ENCODE measurements at places on chromosomes 7 and 10. TPM values are rescaled to one million over a fixed set of nuclear protein-coding genes. Genes with fewer than 3 reads are reported as not detected.

Gene NUTM2A
- 0.57 TPM for total RNA-seq

Gene NDUFB2
- total RNA-seq, result 349 TPM

Gene UNCX
- total RNA-seq, result not detected

Gene SYT15
- 0.31 TPM for total RNA-seq

Gene TUBAL3
- 0.19 TPM for total RNA-seq

Gene CCDC172
- total RNA-seq, result not detected

Gene NHLRC2
- total RNA-seq, result 31.0 TPM

Gene GSTO2
- total RNA-seq, result 6.1 TPM

Gene CHAT
- not detected for total RNA-seq

Gene C10orf143
- total RNA-seq, result 4.0 TPM

Gene EVX1
- total RNA-seq, result not detected

Gene DPP6
- 0.38 TPM for total RNA-seq

Gene ADRB1
- 0.18 TPM for total RNA-seq

Gene ZNF679
- total RNA-seq, result not detected

Gene SPAG6
- not detected for total RNA-seq

Gene FGFR2
- 22.5 TPM for total RNA-seq

Gene TES
- 64.0 TPM for total RNA-seq

Gene PPP1R3A
- total RNA-seq, result not detected

Gene C10orf67
- total RNA-seq, result not detected

Gene SYT15B
- total RNA-seq, result 4.9 TPM

Gene PON1
- total RNA-seq, result not detected

Gene SFRP4
- 0.57 TPM for total RNA-seq

Gene AKR1C1
- 223 TPM for total RNA-seq

Gene EGR2
- total RNA-seq, result under 0.01 TPM

Gene SP4
- total RNA-seq, result 40.6 TPM

Gene MNX1
- total RNA-seq, result not detected

Gene NKX2-3
- not detected for total RNA-seq

Gene GPC2
- total RNA-seq, result 1.4 TPM

Gene SERPINE1
- 2.0 TPM for total RNA-seq

Gene DRGX
- total RNA-seq, result not detected

Gene HSPA12A
- 2.3 TPM for total RNA-seq

Gene KLF14
- total RNA-seq, result not detected

Gene GIMAP4
- total RNA-seq, result 2.1 TPM

Gene FAM13C
- 9.9 TPM for total RNA-seq

Gene LIPK
- total RNA-seq, result 1.9 TPM

Gene DNAJC9
- total RNA-seq, result 13.4 TPM

Gene CPA2
- total RNA-seq, result not detected

Gene DGKI
- 1.0 TPM for total RNA-seq

Gene SPDYE5
- not detected for total RNA-seq

Gene JAZF1
- total RNA-seq, result 2.7 TPM

Gene MALRD1
- not detected for total RNA-seq

All from esophagus squamous epithelium (tissue), 5 donors.